ENCODE measurements at places on chromosomes 13 and 19.

- DNase-seq, result no peak
Observed at GRCh38 chr19:42655748-42656147, 61.0 kb upstream of the CEACAM8 start.

DNA sequence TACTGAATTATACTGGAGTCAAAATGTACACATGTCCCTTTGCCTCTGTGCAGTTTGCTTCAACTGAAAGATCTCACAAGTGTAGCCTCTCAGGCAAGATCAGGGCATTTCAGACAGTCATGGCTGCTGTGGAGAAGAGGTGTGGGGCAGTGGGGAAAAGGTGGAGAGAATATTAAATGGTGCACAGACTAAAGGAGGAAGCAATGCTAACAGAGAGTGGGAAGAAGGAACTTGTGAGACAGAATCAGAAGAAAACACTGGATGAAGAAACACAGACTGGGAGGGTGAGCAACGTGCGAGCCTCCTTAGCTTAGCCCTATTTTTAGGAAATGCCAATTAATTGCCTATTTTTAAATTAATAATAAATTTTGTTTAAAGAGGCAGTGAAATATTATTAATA is 49.6 kb upstream of the RAP2A start:
- DNase-seq, result no peak

- DNase-seq, result no peak
Observed at GRCh38 chr13:63436325-63436668, 2020.6 kb upstream of the PCDH20 start.

- no peak for DNase-seq
Observed at GRCh38 chr19:54667217-54667616, 4.4 kb downstream of the LILRB4 start.

DNA sequence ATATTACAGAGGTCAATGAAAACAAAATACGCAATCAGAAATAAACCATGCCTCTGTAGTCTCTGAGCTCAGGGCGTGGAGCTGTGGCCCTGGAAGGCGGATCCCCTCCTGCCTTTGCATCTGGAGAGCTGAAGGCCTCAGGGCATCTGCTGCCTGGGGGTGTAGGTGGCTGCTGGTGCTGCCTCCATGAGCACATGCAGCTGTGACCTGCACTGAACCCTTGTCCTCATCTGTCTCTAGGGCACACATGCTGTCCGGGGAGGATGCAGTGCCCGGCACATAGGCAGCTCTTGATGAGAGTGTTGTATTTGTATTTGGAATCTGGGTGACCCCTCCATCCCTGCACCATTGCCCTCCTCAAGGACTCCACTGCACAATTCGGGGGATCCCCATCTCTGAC is 185.7 kb downstream of the TEX29 start:
- DNase-seq, result no peak

Measured in HuH-7 (cell line).